Stimulated activated CD4-positive, alpha-beta T cell treated with anti-CD3 and anti-CD28 coated beads, Interleukin-12 subunit alpha, Interleukin-12 subunit beta, amount 100 ng/mL, for 48 hours (primary cell): ENCODE measurements at places on chromosomes 7 and 10.

- no peak for DNase-seq
Measured at GRCh38 chr7:18538554-18539250, 43.2 kb downstream of the HDAC9 start.

GRCh38 chr10:99631496-99631895, 11.3 kb upstream of the SLC25A28 start:
- DNase-seq = no peak

GRCh38 chr7:8511855-8512254, 78.4 kb downstream of the NXPH1 start:
- DNase-seq = no peak

DNA sequence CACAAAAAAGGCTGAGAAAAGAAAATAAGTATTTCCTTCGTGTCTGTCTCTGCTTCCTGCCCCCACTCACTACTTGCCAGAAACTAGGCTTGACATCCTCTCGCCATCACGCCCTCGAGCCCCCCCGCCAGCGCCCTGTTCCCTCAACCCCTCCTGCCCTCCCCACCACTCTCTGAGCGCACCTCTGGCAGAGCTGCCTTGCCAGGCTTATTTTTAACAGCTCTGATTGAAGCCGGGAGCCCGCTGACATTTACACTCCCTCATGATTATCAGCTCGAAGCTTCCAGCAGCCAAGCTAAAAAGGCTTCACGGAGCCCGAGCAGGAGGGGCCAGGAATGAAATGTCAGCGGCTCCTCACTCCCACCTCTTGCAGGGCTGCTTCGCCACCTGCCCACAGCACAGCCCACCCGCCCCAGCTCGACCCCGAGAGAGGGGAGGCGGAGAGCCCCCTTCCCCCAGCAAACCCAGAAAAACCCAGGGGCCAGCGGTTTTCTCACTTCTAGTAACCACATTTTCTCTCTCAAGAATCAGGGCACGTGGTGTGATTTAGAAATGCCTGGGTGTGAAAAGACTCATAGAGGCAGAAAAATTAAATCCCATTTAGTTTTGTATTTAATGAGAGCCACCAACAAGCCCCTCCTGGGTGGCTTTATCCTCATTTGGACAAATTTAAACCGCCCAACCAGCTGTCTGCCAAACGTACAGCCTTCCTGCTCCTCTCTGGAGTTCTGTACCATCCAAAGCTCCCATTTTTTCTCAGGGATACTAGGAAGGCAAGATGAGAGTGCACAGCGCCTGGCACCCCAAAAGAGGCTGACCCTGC, 89.3 kb downstream of the SLIT1 start:
- no peak for DNase-seq

DNA sequence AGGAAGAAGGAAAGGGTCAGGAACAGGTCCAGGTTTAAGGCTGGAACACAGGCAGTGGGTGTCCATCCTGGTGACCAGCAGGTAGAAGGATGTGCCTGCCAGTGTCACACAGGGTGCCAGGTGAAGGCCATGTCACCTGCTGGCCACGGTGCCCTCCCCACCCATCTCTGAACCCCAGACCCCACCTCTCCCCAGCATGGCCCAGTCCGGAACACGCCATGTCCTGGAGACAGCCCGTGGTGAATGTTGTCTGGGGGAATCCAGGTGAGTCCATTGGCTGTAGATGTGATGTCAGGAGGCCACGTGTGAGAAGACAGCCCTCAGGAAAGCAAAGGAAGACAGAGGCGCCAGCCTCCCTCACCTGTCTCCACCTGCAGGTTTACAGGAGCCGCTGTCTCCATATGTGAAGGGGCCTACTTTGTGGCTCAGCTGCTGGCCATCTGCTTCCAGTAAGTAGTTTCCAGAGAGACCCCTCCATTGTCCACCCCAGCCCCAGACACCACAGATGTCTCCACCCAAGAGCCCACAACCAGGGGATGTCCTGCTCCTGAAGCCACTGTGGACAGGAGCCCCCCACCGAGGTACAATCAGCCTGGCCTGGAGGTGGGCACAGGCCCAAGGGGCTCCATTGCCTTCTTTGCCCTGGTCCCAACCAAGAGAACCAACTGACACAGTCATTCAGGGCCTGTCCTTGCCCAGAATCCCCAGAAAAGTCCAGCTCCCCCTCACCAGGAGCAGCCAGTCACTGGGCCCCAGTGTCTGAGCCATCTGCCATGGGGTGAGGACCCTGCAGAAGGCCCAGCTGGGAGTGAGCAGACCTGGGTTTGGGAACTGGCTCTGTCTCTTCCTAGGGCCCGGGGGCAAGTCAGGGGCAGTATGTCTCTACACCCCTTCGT, 20.7 kb downstream of the TMEM72 start:
- DNase-seq = no peak

GRCh38 chr7:18829858-18830285, 287.6 kb downstream of the TWIST1 start:
- no peak for DNase-seq

- DNase-seq = no peak
Measured at GRCh38 chr7:100607111-100607510, 4.9 kb downstream of the PCOLCE start.

GRCh38 chr10:71516890-71517289, 120.2 kb downstream of the CDH23 start:
- no peak for DNase-seq

DNA sequence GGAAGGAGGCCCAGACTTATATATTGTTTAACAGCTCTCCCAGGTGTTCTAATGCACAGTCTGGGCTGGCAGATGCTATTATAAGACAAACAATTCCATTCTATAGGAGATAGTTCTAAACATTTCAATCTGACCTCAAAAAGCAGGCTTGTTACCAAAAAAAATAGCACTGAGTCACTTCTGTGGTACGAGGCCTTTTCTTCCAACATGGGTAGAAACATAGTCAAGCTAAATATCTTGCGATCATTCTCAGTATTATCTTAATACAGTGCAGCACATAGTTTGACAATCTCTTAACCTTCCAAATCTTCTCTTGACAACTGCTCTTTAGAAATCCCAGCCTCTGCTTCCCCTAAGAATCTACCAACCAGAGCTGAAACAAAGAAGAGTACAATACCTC, 46.6 kb upstream of the MKX start:
- no peak for DNase-seq

DNA sequence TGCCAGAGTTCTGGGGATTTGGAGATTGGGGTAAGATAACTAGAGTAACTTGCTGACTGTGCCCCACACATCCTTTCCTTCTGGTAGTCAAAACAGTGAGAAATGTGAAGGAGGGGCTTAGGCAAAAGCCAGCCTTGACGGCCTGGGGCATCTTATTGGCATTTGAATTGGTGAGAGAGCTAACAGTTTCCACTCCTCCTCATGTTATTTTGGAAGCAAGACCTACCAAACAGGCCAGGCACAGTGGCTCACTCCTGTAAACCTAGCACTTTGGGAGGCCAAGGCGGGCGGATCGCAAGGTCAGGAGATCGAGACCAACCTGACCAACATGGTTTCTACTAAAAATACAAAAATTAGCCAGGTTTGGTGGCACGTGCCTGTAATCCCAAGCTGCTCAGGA, 596.6 kb downstream of the GRM8 start:
- no peak for DNase-seq

- peak; percentile 84 for DNase-seq
Measured at GRCh38 chr7:133252858-133253518, at the start of gene EXOC4. TSS of gene EXOC4 (plus strand) at chr7:133253078.

GRCh38 chr7:102992938-102993717, 80.3 kb downstream of the LRRC17 start:
- DNase-seq = no peak

GRCh38 chr10:77590344-77591237, 47.0 kb downstream of the KCNMA1 start:
- DNase-seq = no peak

DNA sequence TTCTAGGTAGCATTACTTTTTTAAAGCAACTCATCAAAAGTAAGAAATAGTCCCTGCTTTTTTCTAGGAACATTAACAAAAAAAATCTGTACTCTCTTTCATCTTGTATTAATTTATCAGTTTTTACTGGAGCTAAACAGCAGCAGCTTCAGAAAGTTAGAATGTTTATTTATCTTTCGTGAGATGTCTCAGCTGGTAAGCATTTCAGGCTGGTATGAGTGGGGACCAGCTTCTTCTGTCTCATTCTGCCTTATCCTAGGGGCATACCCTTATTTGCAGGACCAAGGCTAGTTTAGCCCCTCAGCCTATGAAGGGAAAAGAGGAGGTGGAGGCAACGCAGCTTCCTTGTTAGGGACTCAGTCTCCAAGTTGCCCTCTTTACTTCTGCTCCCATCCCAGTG, 35.1 kb downstream of the LANCL2 start:
- no peak for DNase-seq

- no peak for DNase-seq
Measured at GRCh38 chr10:59627366-59628018, 82.2 kb downstream of the SLC16A9 start.

- DNase-seq = no peak
Measured at GRCh38 chr10:53537508-53537907, 764.9 kb upstream of the MBL2 start.

GRCh38 chr10:58573144-58573543, 60.5 kb downstream of the BICC1 start:
- DNase-seq = no peak

GRCh38 chr10:46556515-46557318, at the start of gene GPRIN2:
TSS of gene GPRIN2 (minus strand) at chr10:46556658. CDS start at chr10:46550736, 5,922 bp downstream.
- no peak for DNase-seq
